ENCODE measurements at places on chromosomes 6 and 20.

DNA sequence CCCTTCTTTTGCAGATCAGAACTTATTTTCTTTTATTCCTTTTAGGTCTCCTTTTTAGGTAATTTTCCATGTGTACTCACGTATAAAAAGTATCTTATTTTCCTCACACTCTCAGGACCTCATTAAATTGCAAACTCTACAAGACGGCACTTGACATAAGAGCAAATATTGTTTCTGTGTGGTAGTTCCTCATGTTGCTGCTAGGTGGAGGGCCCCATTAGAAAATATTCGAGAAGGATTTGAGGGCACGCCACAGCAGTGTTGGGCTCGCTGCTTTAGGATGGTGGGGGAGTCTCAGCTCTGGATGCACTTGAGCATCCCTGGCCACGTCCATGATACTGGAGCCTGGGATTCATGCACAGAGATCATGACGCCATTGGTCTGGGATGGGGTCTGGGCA, 64.9 kb upstream of the ZFP64 start:
- no peak for DNase-seq

DNA sequence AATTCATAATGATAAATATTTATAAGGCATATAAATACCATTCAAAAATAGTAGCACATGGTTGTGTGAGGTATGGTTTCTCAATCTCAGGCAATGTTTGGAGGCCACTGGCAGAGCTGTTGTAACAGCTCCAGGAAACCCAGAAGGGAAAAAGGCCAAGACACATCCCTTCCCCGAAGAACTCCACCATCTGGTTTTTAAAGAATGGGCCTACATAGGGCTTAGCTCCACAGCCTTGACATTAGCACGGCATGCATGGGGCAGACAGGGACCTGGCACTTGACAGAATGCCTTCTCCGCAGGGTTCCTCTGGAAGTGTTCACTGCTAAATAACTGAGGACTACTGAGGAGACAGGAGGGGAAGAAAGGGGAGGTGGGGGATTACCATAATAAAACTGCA, 16.1 kb upstream of the FOXO3 start:
- DNase-seq = no peak

DNA sequence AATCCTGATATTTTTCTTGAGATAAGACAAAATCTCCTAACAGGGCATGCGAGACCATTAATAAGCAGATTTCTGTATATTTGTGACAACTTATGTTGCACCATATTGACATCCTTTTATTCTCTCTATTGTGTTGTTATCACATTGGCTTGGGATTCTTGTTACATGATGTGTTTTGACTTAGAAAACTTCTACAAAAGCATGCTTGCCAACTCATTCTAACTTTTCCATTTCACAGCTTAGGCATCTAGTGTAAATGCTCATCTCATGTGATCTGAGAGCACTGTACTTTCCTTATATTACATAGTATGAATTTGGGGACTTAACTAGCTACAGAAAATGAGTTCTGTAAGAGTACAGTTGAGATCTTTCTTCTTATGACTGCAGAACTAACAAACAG, 1040.7 kb upstream of the ADGRB3 start:
- DNase-seq = no peak

GRCh38 chr6:168118935-168119334, 39.9 kb upstream of the FRMD1 start:
- no peak for DNase-seq

DNA sequence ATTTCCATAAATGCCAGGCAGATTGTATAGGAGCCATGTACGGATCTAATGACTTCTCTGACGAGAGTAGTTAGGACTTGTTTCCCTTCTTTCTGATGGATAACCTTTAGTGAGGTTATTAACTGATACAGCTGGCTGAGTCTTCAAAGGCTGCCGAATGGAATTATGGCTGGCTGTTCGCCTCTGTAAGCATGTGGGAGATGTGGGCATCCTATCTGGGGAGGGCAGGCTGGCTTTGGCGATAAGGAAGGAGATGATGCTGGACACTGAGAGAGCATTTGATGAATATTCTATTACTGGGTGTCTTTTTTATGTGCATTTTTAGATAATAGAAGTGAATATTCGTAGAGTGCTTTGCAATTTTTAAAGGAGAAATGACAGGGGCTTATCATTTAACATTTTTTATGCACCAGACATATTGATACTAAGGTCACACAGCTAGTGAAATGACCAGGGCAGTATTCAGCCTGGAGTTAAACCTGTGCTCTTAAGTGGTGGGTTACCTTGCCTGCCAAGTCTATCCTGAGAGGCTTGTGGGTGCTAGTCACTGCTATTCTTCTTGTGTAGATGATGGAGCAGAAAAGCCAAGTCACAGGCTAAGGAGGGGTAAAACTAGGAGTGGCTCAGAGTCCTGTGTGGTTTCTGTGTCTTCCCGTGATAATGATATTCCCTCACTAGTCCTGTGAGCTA, 3.1 kb downstream of the PBOV1 start:
- no peak for DNase-seq

DNA sequence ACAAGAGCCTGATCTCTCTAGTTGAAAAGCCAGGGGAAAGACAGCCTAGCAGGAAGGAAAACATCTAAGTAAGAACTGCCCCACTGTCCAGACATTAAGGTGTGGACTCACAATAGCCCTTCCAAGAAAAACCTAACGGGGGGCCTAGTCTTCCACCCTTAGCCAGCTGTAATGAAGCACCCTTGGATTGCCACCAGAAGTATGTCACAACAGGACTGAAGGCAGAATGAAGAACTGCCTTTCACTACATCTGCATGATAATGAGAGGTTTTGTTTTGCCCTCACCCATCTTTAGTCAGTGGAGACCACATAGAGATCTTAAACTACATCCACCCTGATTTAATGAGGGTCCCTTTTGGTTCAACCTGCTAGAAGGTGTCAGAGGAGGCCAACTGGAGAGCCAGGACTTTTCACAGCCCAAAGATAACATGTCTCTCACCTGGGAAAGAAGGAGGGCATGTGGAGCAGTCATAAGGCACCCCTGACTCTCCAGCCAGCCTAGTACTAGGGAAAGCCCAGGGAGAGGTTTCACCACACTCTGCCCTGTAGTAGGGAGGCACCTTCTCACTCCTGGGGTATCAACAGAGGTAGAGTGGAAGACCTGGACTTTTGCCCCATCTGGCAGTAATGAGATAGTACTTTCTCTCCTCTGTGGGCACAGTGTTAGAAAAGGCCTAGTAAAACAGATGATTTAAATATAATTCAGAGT, 1017.4 kb upstream of the MANEA start:
- DNase-seq = no peak

- no peak for DNase-seq
These were observed 13.7 kb downstream of the PIGT start for GRCh38 chr20:45429618-45430017.

DNA sequence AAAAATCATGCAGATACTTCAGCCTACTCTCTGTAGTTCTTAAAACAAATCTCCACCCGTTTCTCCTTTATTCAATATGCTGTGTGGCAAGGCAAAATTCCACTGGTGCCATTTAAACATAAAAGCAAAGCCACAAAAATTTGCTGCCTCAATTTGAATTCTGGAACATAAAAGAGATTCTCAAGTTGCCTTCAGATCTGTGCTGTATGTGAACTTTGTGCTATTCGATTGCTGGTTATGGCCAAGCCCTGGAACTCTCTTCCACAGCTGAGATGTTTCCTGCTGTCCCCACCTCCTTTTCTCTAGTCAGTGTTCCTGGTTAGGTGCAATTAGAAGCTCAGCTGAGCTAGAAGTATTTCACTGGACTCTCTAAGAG, 395.3 kb upstream of the BTBD3 start:
- DNase-seq = peak; percentile 58

DNA sequence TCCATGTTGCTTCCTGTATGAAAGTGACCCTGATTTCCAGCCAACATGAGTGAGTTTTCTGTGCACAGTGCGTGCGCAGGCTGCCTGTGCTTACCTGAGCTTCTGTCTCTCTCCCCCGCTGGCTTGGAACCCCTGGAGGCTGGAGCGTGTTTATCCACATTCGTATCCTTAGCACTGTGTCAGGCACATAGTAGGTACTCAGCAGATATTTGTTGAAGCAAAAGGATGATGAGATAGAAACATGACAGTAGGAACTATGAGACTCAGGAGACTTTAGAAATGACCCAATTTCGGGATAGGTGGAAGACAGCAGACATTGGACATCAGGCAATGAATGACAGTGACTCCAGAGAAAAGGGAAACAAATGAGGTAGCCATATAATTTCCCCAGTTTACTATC, 15.2 kb downstream of the TUBB2B start:
- DNase-seq = no peak

DNA sequence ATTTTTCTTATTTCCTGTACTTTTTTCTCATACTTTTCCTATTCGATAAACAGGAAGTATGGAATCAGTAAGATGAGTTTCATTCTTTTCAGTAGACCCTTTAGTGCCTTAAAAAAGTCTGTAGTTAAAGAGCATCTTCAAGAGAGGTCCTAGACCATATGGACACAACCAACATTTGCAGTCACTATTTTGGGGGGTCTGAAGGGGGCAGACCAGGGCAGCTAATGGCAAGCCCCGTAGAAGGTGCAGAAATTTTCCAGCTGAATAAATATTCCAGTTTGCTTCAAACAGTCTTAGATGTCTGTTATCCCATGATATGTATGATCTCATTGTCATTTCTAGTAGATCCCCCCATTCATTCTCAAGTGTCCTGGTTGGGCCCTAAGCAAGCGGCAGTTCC, 52.8 kb downstream of the MAP3K5 start:
- no peak for DNase-seq

DNA sequence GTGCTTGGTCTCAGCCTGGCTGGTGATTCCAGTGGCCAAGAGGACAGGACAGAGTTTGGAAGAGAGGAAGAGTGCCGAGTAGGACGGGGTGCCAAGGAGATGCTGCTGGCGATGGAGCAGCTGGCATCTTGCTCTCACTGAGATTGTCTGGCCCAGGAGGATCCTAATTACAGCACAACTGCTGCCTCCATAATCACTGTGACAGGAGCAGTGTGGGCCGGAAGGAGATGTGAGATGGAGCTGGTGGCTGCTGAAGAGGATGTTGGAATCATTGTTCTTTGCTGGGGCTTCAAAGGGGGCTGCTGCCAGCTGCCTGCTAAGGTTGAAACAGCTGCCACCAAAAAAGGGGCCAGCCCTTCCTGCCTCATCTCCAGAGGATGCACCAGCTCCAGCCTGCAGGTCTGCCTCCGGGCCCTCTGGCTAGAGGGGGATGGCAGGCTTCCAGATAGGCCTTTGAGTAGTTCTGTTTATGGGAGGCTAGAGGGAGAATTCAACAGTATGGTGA, 214.4 kb downstream of the RNF144B start:
- DNase-seq = no peak

- DNase-seq = peak; percentile 57
These were observed 11.9 kb upstream of the CPNE5 start for GRCh38 chr6:36851149-36851614.

DNA sequence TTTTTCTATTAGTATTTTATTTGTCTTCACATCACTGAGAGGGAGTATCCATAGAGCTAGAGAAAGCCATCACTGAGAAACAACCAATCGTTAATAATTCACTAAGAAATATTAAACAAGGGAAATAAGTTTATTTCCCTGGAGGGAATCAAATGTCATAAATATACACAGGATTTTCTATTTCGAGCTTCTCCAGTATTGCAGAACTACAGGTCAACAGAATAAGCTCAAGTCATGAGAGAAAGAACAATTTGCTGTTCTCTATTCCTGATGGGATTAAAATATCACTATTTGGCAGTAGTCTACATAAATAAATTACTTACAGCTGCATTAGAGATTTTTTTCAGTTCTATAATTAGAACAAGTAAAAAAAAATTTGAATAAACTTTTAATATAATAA, 2.2 kb upstream of the FAM162B start:
- no peak for DNase-seq

- DNase-seq = no peak
These were observed 17.3 kb downstream of the PKIG start for GRCh38 chr20:44599715-44600114.

DNA sequence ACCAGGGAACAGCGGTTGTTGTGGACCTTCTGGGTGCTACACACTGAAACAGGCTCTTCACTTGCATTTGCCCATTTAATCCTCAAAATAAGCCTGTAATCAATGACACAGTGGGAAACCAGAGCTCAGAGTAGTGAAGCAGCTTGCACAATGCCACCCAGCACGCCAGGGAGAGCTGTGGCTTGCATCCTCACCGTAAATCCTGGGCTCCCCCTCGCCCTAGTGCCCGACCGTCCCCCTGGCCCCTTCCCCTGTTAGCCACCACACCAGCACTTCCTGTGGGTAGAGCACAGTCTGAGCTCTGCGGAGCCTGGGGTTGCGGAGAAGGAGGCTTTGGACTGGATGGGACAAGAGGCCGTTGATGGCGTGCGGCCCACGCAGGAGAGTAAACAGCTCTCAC, 14.5 kb downstream of the VSTM2L start:
- no peak for DNase-seq

DNA sequence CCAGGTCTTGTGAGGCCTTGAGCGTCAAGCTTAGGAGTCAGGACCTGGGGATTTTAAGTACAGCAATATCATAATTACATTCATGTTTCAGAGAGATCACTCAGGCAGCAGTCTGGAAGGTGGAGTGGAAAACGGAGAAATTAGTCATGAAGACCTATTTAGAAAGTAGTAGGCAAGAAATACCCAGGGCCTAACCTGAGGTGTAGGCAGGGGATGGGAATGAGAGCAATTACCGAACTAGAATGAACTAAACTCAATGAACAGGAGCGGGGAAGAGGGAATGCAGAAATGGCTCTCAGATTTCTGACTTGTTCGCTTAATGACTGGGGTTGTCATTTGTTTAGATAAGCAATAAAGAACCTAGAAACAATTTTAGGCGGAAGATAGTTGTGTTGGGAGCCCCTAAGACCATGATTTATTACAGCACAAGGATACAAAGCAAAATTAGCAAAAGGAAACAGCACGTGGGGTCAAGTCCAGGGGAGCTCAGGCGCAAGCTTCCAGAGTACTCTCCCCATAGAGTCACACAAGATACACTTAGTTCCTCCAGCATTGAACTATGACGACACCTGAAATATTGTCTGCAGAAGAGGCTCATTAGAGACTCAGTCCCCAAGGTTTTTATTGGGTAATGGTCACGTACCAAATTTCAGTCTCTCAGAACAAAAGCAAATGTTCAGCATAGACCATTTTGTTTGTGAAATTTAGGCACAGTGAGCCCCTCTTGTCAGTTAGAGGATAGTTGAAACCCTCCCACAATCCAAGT, 178.8 kb upstream of the AKAP12 start:
- DNase-seq = peak; percentile 59

GRCh38 chr6:4914420-4915159, 89.2 kb downstream of the RPP40 start:
- peak; percentile 48 for DNase-seq

- DNase-seq = no peak
These were observed 23.8 kb upstream of the AKAP12 start for GRCh38 chr6:151215999-151216398.

- DNase-seq = no peak
These were observed 420.1 kb upstream of the SLC35B3 start for GRCh38 chr6:8855411-8855810.

GRCh38 chr6:16333580-16333979, 95.2 kb downstream of the GMPR start:
- DNase-seq = peak; percentile 85

DNA sequence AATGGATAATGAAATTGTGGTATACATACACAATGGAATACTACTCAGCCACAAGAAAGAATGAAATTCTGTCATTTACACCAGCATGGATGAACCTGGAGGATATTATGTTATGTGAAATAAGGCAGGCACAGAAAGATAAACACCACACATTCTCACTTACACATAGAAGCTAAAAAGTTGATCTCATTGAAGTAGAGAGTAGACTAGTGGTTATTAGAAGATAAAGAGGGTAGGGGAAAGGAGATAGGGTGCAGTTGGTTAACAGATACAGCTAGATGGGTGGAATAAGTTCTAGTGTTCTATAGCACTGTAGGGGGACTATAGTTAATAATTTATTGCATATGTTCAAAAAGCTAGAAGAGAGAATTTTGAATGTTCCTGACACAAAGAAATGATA, 25.5 kb upstream of the LTV1 start:
- no peak for DNase-seq
